ENCODE measurements at places on chromosomes 3 and 15.

GRCh38 chr3:186514296-186515002, 29.7 kb downstream of the CRYGS start:
- DNase-seq: no peak

DNA sequence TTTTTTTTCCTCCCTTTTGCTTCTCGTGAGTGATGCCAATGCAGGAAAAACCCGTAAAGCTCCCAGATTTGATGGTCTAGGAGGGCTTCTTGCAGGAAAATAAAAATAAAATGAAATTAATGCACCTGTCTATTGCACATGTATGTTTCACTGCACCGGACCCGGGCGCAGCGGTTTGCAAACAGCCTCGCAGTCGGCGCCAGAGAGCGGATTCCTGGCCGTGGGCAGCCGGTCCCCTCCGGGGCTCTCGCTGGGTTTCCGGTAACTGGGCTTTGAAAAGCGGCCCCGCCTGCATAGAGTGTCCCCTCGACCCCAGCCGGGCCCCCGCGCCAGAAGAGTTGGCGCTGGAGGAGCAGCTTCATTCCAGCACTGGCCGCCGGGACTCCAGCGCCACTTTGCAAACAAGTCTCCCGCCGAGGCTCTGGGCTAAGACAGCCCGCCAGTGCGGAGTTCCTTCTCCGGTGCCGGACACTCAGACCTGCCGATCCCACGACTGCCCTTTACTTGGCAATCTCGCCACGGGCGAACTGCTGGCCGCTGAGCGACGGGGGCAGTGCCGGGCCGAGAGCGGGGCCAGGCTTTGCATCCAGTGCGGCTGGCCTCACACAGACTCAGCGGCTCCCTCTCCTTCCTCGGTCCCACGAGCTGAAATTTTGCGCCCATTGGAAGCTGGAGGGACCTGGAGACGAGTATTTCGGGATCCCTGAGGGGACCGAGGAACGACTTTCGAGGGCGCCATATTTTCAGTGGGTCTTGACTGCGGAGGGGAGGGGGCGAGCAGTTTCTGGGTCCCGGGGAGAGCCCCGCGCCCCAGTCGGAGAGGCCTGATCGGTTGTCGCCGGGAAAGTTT, 225.9 kb upstream of the C2CD4B start:
- no peak for DNase-seq

DNA sequence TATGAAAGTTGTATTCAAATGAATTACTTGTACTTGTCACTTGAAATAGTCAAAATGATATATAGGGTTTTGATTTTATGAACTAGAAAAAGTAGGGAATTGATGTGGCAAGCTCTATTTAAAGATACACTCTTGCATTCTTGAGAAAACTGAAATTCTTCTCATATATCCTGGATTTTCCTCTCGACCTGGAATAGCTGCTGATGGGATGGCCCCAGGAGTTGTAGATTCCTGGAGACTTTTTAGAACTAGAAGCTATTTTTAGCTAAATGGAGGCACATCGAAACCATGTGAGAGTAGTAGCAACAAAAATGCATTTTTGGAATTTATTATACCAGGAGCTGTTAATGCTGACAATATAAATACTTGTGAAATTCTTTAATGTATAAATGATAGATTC, 125.9 kb downstream of the LEKR1 start:
- no peak for DNase-seq

GRCh38 chr3:125050488-125051090, 5.2 kb downstream of the HEG1 start:
- no peak for DNase-seq

GRCh38 chr3:101813817-101814440, 34.9 kb downstream of the NXPE3 start:
- DNase-seq: no peak

GRCh38 chr3:10602271-10602670, 96.9 kb upstream of the ATP2B2 start:
- DNase-seq: no peak

GRCh38 chr3:150314248-150315004, 93.7 kb upstream of the TSC22D2 start:
- DNase-seq: no peak

DNA sequence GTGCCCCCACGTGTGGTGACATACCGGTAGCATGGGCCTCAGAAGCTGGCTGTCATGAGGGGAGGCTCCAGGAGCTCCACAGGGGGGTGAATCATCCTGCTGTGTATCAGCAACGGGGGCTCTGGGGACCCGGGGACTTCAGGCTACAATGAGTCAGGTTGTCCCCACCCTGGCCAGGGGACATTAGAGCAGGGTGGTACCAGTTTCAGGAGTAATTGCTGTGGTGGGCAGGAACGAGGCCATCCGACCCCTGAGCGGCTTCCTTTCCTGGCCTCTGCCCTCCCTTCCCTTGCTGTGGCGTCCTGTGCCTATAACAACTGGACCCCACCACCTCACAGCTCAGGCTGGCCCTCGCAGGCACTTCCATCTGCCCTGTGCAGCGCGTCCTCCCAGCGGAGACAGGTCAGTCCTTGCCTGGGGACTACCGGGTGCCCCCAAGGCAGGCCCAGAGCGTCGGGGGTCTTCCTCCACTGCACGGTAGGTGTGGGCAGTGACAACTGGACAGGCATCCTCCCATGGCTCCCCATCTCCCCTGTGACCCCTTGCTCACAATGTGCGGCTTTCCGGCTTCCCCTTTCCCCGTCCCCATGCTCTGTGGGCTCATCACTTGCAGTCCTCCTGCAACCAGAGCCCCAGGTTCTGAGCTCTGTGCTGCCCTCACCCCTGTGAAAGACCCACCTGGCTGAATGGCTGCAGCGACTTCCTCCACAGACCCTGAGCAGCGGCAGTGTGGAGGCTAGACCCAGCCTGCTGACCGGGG, 57.0 kb downstream of the KLF15 start:
- no peak for DNase-seq

GRCh38 chr3:192169332-192169915, 557.9 kb downstream of the FGF12 start:
- no peak for DNase-seq

DNA sequence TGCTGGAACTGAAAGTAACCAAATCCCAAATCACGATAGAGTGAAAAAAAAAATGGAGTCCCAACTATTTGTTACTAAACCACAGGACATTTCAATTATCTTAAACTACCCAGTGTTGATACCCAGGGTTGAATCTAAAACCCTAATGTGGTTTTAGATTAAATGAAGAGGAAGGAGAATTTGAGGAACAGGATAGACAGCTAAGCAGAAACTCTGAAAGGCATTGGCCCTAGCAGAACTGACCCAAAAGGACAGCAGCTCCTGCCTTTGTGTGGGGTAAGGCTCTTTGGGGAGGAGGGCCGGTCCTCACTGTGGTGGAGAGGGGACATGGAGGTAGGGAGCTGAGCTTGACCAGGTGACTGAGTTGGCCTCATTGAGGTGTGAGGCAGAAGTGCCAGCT, 30.7 kb upstream of the SNRK start:
- no peak for DNase-seq

- DNase-seq: no peak
Measured at GRCh38 chr15:62564886-62565633, 400.0 kb upstream of the C2CD4B start.

DNA sequence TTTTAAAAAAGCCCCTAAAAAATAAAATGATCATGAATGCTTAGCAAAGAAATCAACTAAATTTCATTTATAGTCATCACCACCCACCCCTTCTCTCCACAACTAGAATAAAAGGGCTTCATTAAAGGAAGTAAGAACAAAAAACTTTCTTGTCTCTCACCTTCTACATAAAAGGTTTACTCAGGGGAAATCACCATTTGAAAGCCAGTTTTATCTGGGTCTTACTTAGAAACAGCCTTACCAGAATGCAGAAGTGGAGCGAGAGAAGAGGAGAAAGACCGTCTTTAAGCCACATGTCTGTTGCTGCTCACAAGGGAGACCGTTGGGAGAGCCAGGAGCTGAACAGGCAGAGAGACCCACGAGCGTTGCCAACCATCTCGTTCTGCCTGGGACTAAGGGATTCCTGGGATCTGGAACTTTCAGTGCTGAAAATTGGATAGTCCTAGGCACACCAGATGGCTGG, 350.1 kb upstream of the PROK2 start:
- DNase-seq: no peak

DNA sequence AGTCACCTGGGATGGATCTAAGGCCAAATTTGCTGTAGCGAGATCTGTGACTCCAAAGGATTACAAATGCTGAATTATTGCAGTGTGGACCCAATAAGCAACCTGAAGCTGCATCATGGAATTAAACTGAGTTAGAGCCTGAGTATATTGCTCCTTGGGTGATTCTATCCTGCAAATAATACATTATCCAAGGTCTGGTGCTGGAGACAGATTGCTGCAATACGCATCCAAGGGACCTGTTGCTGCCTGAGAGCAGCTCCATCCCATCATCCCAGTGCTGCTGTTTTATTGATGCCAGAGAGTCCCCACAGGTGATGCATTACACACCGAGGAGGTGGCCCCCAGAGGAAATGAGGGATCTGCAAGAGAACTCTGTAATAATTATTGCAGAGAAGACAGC, 31.6 kb upstream of the PCSK6 start:
- DNase-seq: no peak

DNA sequence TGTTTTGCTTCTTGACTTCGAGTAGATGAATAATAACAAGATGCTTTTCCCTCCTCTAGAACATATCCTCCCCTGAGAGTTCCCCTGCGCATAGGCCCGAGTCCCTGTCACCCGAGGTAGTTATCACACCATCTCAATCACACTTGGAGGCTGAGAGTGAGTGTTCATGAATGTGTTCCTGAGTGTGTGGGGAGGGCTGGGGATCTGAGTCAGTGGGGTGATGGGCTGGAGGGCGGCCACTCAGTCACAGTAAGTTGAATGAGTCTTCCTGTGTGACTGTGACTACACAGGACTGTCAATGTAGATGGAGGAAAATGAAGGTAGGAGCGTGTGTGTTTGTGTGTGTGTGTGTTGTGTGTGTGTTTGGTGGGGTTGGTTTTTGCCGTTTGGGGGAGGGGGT, 71.0 kb downstream of the SETD5 start:
- no peak for DNase-seq

GRCh38 chr15:76972389-76973361, 22.3 kb upstream of the PSTPIP1 start:
- DNase-seq: no peak

- no peak for DNase-seq
Measured at GRCh38 chr15:61387675-61388074, 158.6 kb upstream of the RORA start.

DNA sequence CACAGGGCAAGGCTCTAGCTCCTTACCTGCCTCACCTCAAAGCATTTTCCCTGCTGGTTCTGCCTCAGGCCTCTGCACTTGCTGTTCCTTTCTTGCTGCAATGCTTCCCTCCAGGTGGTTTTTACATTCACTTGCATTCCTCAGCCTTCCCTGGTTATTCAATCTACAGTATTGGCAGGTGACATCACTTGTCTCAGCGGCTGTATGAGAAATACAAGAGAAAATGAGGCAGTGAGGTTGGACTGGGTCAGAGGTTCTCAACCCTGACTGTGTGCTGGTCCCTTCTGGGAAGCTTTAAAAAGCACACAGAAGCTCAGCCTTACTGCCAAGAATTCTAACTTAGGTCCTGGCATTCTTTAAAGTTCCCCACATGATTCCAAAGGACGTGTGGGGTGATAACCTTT, 26.7 kb downstream of the SIAH2 start:
- DNase-seq: no peak

- no peak for DNase-seq
Measured at GRCh38 chr3:2862366-2862765, 247.8 kb downstream of the IL5RA start.

- DNase-seq: no peak
Measured at GRCh38 chr15:77201665-77202064, 130.8 kb upstream of the TSPAN3 start.

GRCh38 chr3:127750226-127751031, 71.9 kb downstream of the MGLL start:
- peak; percentile 57 for DNase-seq

DNA sequence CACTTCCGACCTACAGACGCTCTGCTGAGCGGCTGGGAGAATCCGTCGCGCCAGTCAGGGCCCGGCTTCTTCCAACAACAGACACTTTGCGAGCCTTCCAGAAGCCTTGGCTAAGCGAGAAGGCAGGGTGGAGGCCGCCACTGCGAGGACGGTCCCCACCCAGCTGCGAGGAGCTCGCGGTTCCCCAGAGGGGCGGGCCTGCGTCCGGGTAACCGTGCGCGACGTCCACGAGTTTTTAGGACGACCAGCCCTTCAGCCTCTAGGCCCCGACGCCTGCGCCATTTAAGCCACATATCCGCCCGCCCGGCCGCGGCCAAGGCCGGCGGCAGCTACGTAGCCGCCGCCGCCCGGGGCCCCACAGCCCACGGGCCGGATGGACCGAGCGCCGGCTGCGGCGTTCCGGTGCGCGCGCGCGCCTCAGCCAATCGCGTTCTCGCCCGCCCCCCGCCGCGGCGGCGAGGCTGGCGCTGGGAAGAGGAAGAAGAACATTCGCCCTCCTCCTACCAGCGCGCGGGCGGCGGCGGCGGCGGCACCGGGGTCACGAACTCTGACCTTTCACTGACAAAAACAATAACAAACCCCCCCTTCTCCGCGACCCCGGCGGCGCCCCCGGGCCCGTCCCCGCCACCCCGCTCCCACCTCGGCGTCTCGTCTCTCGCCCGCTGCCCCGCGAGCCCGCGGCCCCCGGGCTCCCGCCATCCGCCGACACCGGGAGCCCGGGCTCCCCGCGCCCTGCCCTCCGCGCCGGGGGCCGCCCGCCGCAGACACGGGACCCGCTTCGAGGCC, at the start of gene NR2C2:
TSS of gene NR2C2 (plus strand) at position 484 of the 786 bp plus-strand sequence. CDS start 56,332 bp downstream, outside the sequence.
- DNase-seq: peak; percentile 58

DNA sequence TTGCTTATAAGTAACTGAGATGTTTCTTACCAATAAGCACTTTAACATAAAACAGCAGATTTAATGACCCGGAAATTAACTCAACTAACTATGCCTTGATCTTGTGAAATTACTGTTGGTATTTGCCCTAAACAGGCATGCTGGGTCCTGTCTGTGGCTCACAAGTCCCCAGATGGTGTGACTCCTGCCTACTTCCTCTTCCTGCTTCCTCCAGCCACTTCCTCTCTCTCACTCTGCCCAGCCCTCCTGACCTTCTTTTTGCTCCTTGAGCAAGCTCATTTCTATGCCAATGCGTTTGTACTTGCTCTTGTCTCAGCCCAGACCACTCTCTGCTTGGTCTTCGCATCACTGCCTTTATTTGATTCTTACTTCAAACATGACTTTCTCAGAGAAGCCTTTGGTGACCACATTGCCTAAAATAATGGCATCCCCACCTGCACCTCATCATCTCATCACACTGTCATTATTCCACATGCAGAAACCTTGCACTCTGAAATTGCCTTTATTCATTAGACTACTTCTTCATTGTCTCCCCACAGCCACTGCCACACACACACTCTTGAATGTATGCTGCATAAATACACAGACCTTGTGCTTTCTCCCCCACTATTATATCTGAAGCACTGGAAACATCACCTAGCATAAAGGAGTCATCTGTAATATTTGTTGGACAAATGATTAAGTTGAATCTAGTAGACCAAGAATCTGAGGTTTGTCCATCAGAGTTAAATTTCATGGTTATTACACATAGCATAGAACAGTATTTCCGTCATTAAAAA, 256.3 kb upstream of the SEMA6D start:
- no peak for DNase-seq

- DNase-seq: no peak
Measured at GRCh38 chr3:63908081-63908736, 4.0 kb downstream of the SCAANT1 start.
